ENCODE measurements at places on chromosomes 7 and 10.

DNA sequence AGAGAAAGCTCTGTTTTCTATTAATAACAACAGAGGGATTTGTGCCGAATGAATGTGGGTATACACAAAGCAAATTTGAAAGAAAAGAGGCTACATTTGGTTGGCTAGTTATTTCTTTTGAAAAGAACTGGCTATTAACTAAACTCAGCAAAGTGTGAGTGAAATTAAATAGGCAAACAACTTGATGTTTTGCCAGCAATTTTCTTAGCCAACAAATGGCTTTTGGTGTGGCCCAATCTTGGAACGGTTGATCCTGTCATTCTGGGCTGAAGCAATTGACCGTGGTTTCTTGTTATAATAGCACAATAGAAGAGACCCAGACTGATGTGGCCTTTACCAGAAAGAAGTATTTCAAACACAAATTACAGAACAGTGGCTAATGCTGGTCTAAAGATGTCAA is 898.6 kb downstream of the KCNMA1 start:
- no peak for DNase-seq

DNA sequence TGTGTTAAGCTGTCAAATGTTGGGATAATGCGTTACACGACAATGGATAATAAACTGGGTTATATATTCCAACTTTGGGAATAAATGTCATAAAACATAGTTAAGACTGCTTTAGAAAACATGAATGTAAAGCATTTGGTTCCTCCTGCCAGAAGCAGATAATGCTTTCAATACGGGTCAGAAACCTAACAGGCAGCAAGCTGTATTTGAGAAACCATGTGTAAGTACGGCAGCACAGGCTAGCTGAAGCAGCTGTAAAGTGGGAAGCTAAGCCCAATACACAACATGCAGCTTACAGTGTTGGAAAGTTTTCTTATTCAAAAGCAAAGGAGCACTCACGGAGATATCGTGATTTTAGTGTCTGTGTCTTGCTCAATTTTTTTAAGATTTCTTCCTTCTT is 46.5 kb downstream of the MALSU1 start:
- DNase-seq: no peak

GRCh38 chr10:75541411-75541810 is 110.0 kb downstream of the LRMDA start:
- no peak for DNase-seq

DNA sequence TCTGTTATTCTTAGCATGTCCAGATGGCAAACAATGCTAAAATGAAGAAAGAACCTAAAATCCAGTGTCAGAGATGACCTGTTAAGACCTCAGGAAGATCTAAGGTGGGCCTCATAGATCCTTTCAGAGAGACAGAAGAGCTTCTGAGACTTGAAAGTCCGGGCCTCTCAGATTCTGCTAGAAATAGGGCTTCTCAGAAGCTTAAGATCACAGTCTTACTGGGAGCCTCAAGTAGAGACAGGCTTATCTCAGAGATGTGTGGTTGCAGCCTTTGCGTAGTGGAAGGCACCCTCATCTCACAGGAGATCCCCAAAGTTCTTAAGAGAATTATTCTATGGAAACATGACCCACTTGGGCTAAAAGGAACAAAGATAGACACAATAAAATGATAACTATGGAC is 642.8 kb downstream of the TNS3 start:
- DNase-seq: no peak

DNA sequence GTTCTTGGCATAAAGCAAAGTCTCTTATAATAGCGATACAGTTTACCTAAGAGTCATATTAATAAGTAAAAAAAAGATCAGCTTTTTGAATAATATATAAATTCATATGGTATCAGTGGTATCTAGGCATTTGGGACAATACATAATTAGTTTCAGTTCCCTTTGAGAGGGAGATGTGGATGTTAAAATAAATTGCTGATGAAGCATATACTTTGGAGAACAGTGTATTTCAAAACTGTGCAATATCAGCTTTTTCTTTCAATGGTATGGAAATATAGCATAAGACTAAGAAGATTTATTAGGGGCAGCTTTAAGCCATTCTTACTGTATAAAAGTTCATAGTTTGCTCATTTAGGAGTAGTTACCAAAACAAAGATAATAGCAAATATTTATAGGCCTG is 35.5 kb downstream of the MDFIC start:
- no peak for DNase-seq

DNA sequence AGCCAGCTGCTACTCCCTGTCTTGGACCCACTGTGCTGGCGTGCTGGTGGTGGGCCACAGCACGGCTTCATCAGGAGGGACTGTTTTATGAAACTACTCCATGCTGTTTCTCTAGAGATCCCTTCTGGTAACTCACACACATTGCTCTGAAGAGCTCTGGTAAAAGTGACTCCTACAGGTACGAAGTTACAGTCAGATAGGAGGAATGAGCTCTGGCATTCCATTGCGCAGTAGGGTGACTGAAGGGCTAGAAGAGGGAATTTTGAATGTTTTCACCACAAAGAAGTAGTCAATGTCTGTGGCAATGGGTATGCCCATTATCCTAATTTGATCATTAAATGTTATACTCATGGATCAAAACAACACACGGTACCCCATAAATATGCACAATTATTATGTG is 609 bp downstream of the MAT1A start:
- no peak for DNase-seq

- no peak for DNase-seq
These were observed 89.8 kb downstream of the SEMA3A start for GRCh38 chr7:84104826-84105225.
